ENCODE measurements at places on chromosomes 1 and 21.
A peak's percentile ranks its signal among the peaks of the same experiment; 100 is the strongest.

DNA sequence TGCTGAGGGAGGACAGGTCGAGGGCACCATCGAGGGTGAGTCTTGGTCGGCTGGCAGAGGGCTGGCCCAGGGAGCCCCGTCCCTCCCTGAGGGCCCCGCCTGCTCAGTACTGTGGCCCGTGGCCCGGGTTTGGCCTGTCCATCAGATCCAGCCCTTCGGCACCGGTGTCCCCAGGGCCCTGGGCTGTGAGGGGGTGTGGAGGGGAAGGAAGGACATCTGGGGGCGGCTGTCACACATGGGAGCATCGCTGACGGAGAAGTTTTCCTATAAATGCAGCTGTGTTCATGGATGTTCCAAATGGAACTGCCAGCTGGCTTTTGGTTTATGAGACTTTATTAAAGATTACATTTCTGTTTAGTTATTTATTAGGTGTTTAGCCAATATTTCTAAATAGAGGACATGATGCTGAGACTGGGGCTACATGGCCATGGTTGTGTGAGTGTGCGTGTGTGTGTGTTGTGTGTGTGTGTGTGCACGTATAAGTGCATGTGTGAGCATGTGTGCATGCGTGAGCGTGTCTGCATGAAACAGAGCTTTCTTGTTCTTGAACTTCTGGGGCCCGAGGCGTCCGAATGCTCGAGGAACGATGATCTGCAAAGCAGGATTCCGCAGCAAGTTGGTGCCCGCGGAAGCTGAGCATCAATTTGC, 54.3 kb downstream of the SLX9 start:
- no peak for DNase-seq
- no peak overlapping the region for H3K4me3 ChIP-seq
- no peaks in the 10 kb centered on the region for H3K36me3 ChIP-seq
- no peaks in the 10 kb centered on the region for H3K4me1 ChIP-seq
- no peaks in the 10 kb centered on the region for H3K27me3 ChIP-seq

DNA sequence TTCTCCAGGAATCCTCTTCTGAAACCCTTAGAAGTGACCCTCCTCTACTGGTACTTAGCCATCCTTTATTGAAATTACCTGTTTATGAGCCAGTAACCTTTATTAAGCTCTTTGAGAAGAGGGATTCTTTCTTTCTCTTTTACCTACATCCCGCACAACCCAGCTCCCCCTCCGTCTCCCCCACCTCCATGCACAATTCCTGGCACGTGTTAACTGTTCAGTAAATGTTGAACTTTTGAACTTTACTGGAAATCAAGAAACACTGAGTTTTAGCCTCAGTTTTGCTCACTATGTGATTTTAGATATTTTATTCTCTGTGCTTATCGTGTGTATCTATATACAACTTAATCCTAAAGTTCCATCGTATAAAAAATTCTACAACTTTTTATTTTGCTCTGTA, 1.8 kb downstream of the TMED5 start:
- peaks cover 30% of the 10 kb centered on the region for H3K4me1 ChIP-seq
- H3K27me3 ChIP-seq = no peaks in the 10 kb centered on the region
- H3K4me3 ChIP-seq = peak overlapping the region; percentile 71
- H3K27ac ChIP-seq = no peak overlapping the region

GRCh38 chr1:5724847-5725246, 267.4 kb downstream of the NPHP4 start:
- DNase-seq = no peak
- H3K4me1 ChIP-seq = no peaks in the 10 kb centered on the region
- no peaks in the 10 kb centered on the region for H3K36me3 ChIP-seq
- H3K27me3 ChIP-seq = peaks cover 13% of the 10 kb centered on the region
- H3K4me3 ChIP-seq = no peak overlapping the region
- H3K27ac ChIP-seq = no peak overlapping the region

DNA sequence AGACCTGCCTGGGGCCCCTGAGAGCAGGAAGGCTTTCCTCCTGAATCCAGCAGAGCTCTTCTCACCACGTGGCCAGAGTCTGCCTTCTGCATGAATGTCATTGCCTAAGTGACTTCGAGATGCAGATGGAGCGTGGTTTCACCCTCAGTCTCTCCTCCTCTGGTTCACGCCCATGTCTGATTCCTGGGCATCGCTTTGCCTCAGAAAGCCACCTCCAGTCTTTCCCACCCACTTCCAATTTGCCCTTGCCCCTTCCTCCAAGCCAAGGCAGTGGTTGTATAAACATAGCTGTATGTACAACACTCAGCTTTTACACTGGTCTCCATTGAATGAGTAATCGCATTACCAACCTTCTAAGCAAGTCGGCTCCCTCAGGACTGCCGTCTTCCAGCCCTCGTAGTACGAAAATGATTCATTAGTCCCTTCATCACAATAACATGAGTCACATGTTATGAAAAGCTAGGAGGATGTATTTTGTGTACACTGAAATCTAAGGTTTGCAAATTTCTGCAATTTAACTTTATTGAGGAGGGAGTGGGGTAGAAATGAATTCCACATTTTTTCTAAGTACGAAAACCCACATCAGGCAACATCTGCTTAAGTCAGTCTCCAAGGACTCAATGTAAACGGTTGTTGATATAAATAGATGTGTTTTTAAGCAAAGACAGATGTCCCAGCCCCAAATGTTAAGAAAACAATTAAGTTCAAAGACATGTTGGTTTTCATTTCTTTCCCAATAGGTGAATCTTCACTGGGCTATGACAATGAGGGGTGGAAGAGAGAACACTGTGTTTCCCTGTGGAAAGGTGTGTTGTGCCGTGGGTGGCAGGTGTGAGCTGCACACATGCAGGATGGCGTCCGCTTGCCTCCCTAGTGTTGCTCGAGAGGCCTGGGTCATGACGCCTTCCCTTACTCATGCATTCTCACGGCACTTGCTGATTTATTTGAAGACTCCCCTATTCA, 32.3 kb upstream of the ETS2 start:
- peak; percentile 81 for DNase-seq
- H3K4me1 ChIP-seq = peaks cover 18% of the 10 kb centered on the region
- no peaks in the 10 kb centered on the region for H3K36me3 ChIP-seq
- H3K27ac ChIP-seq = peak overlapping the region; percentile 46
- no peaks in the 10 kb centered on the region for H3K27me3 ChIP-seq
- H3K4me3 ChIP-seq = no peak overlapping the region

GRCh38 chr1:62336995-62337705, 17.9 kb upstream of the KANK4 start:
- DNase-seq = no peak
- H3K27ac ChIP-seq = no peak overlapping the region
- no peaks in the 10 kb centered on the region for H3K4me1 ChIP-seq
- H3K36me3 ChIP-seq = no peaks in the 10 kb centered on the region
- no peak overlapping the region for H3K4me3 ChIP-seq

DNA sequence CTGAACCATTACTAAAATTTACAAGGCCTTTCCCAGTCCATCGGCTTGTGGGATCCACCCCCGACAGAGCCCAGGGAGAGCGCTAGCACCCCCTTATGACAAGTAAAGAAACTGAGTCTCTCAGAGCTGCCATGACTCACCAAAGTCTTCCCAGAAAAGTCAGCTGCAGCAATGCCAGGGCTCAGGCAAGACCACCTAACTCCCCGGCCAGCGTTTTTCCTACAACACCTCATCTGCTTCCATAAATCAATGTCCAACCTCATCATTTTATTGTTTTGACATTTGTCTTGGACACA, 15.0 kb downstream of the DHCR24 start:
- no peaks in the 10 kb centered on the region for H3K27me3 ChIP-seq
- peaks cover 11% of the 10 kb centered on the region for H3K4me1 ChIP-seq
- H3K36me3 ChIP-seq = peaks cover 47% of the 10 kb centered on the region
- H3K27ac ChIP-seq = no peak overlapping the region
- H3K4me3 ChIP-seq = no peak overlapping the region

DNA sequence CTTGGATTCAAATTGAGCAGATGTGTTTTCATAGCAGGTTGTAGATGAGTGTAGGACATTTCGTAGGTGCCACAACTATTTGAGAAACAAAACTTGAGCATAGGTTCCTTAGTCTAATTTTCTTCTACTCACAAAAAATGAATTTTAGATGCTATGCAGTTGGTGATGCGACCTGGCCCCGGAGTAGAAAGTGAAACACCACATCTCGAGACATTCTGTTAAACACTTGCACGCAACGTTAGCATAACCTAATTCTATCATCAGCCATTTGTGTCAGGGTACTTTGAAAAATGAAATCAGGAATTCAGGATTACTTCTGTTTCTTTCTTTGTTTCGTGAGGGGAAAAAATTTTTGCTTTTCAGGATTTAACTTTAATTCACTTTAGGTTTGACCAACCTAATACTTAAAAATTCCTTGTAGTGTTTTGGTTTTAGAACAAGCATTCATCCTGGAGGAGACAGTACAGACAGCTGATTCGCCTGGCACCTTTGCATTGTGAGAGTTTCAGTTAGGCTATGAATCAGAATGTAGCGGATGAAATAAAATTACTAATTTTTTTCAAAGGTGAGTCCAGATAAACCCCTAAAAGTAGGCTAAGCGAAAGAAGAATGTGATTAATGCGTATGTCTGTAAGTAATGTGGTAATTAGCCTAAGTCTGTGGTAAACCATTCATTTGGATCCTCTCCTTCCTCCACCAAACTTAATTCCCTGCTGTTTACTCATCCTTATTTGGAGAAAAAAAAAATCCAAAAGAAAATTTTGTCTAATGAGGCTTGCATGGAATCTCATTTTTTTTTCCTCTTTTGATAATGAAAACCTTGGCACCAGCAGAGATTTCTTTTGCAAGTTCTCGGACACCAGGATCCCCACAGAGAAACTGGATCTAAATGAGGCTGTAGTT, 44.9 kb downstream of the MAP3K21 start:
- H3K4me1 ChIP-seq = peaks cover 15% of the 10 kb centered on the region
- H3K36me3 ChIP-seq = 0 out of 2 replicates have a peak, but pooled peaks cover 6% of the 10 kb centered on the region
- H3K4me3 ChIP-seq = no peak overlapping the region
- no peaks in the 10 kb centered on the region for H3K27me3 ChIP-seq

DNA sequence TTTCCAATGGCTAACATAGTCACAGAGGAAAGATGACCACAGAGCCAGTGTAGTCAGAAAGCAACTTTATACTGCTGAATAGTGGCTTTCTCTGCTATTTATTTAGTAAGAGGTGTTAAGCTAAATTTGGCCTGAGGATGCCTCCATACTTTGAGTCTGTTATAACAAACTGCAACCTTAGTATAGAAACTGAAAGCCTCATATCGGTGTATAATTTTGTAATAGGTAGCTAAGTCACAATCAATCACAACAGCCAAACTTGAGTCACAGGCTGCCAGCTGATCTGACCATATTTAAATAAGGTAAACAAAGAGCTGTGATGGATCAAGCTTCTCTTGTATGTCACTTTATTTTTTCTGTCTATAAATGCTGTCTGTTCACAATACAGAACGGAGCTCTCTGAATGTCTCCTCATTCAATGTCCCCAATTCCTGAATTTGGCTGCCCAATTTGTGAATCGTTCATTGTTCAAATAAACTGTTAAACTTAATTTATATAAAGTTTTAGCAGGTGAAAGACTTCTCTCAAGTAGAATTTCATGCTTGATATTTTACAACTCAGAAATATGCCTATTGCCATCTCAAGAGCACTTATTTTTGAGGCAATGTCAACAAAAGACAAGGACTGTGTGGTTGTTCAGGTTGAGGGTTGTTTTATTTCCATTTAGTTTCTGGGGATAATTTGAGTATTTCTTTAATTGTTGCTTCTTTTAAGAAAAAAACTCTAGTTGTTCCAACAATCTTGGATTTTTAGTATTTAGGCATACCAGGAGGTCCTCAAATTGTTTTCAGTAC, 339.7 kb upstream of the B3GALT2 start:
- H3K4me1 ChIP-seq = no peaks in the 10 kb centered on the region
- DNase-seq = no peak
- no peak overlapping the region for H3K4me3 ChIP-seq
- no peaks in the 10 kb centered on the region for H3K36me3 ChIP-seq
- H3K27ac ChIP-seq = no peak overlapping the region

DNA sequence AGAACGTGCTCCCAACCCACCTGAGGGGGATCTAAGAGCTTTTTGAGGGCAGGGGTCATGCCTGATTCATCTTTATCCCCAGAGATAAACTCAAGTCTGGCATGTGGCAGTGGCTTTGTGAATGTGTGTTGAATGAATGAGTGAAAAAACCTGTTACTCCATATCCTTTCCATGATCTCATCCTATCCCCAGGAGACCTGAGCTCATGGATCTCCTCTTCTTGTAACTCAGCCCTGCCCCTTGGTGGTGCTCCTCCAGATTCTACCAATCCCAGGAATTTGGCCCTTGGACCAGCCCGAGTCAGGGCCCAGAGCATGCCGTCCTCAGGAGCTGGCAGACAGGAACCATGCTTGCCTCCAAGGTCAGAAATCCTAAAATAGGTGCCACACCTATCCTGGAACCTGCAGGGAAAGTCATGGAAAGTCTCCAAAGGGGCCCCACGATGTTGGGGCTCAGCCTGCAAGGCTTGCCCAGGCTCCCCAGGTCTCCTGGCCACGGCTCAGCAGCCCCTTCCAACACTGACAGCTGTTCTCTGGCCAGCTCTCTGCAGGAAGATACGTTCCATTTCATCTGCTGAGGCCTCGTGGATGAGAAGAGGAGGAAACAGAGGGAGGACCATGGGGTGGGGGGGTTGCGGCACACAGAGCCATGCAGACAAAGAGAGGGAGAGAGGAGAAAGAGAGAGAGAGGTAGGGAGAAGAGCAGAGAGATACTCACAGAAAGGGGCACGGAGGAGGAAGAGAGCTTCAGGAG, 214.6 kb downstream of the TRABD2B start:
- H3K4me3 ChIP-seq = no peak overlapping the region
- no peak for DNase-seq
- H3K36me3 ChIP-seq = no peaks in the 10 kb centered on the region
- no peak overlapping the region for H3K27ac ChIP-seq
- H3K4me1 ChIP-seq = no peaks in the 10 kb centered on the region

DNA sequence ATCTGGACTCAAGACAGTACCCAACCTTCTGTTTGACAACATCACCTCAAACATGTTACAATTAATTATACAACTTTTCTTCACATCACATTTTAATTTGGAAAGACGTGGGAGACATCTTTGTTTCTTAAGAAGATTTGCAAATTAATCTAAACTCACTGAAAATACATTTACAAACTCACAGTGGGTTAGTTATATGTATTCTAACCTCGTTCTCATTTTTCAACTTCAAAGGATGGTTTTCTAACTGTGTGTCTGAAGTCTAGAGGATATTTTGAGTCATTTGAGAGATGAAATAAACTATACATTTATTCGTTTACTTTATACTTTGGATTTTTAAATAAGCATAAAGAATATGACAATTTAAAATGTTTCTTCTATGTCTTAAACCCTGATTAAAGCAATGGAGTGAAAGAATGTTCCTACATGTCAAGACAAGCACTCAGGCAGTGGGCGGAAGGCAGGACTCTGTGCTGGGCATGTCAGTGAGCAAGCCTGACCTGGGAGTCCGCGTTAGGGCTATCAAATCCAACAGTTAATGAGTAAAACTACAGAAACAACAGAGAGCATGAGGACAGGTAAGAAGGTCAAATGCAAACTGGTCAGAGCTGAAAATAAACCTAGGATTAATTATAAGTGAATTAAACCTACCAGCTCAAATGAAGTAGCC, 76.5 kb upstream of the CTTNBP2NL start:
- DNase-seq = no peak
- H3K4me3 ChIP-seq = no peak overlapping the region
- no peaks in the 10 kb centered on the region for H3K36me3 ChIP-seq
- H3K27ac ChIP-seq = no peak overlapping the region
- H3K4me1 ChIP-seq = no peaks in the 10 kb centered on the region

Data from HCT116 (cell line).